ENCODE measurements at places on chromosomes 12 and 14.

DNA sequence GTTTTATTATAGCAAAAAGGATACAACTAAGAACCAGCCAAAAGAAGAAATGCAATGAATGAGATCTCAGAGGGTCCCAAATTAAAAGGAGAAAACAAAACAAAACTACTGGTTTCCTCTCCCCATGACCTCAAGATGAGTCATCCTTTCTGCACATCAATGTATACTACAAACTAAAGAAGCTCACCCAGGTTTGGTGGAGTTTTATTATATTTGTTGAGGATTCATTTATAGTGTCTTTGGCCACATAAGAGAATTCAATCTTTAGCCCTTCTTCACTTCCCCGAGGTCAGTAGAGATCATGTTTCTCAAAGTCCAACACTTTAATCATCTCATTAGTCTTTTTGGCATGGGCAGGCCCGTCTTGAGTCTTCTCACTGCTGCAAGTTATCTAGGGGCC is 210.6 kb downstream of the SLC6A15 start:
- no peak for DNase-seq

DNA sequence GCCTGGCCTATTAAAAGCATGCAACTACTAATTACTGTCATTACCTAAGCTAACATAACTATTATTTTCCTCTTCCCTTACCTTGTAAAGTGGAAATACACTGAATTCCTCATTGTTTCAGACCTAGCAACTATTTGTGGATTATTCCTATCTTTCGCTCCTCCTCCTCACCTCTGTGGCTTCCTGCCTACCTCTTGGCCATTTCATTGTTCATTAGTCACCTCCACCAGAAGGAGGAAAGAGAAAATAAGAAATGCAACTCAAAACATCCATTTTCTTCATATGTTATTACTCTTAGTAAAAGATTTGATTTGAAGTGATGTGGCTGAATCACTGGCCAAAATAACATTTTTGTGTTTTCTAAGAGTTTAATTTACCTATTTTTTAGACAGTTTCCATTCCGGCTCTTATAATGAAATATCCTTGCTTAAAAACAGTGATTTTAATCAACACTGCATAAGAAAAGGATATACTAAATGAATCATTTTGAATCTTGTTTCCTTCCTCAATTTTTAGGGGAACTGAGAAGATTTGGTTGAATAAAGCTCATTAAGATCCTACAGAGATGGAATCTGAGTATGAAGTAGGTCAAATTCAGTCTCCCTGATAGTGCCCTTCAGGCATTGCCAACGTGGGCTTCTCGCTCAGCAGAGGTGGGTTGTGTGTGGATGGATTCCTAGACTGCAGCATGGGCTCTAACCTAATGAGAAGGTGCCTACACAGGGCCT is 27.6 kb upstream of the ARHGAP5 start:
- no peak for DNase-seq

- no peak for DNase-seq
These were observed 7.8 kb downstream of the ACVRL1 start for GRCh38 chr12:51915003-51915625.

DNA sequence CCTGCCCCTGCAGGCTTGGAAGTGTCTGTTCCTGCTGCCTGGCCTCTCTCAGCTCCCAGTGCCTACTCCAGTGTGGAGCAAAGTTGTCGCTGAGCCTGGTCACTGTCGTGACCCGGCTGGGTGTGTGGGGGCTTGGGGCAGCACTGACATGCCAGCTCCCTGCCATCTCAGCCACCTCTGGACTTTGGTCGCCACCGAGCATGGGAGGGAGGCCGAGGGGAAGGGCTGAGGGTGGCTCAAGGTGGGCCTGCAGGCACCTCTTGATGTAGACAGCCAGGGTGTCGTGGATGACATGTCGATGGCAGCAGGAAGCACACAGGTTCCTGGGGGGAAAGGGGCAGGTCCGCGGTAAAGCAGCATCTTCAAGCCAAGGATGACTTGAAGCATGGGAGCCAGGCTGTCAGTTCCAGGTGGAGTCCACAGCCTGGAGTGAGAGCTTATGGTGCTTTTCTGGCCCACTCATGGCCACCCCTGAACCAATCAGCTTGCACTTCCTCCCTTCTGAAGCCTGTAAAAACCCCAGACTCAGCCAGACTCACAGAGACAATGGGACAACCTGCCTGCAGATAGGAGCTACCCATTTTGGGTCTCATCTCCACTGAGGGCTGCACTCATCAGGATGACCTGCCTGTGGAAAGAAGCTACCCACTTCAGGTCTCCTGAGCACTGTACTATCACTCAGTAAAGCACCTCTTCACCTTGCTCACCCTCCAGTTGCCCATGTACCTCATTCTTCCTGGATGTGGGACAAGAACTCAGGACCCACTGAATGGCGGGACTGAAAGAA is 210.1 kb downstream of the MON2 start:
- DNase-seq = no peak

DNA sequence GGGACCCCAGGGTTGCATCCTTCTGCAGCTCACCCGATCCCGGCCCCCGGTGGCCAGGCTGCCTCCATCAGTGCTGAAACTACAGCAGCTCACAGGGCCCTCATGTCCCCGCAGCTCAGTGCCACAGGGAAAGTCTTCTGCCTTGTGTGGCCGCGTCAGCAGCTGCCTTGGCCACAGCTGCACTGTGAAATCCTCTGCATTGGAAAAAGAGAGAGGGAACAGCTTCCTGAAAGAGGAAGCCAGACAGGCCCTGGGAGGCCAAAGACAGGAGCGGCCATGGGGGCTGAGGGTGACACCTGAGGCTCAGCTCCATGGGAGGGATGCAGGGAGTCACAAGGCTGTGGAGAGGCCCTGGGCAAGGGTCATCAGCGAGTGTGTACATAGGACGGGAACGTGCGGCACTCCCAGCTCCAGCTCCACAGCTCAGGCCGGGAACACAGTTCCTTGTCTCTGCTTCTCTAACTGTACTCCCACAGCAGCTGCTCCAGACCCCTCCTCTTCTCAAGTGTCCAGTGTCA is 32.7 kb downstream of the PARP2 start:
- DNase-seq = no peak

DNA sequence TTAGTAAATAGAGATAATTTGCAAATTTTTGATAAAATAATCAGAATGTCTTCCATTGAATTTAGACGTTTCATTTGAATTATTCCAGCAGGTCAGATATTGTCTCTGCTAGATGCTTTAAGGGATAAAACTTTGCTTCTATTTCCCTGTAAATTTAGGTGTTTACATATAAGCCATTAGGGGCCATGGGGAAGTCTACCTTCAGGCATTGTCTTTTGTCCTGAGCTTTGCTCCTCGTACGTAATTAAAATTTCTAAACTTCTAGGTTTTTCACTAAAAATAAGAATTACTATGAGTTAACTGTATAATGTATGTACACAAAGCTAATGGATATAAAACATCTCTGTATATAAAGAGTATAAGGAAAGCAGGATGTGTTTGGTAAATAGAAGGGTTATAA is 24.1 kb upstream of the CD69 start:
- no peak for DNase-seq

DNA sequence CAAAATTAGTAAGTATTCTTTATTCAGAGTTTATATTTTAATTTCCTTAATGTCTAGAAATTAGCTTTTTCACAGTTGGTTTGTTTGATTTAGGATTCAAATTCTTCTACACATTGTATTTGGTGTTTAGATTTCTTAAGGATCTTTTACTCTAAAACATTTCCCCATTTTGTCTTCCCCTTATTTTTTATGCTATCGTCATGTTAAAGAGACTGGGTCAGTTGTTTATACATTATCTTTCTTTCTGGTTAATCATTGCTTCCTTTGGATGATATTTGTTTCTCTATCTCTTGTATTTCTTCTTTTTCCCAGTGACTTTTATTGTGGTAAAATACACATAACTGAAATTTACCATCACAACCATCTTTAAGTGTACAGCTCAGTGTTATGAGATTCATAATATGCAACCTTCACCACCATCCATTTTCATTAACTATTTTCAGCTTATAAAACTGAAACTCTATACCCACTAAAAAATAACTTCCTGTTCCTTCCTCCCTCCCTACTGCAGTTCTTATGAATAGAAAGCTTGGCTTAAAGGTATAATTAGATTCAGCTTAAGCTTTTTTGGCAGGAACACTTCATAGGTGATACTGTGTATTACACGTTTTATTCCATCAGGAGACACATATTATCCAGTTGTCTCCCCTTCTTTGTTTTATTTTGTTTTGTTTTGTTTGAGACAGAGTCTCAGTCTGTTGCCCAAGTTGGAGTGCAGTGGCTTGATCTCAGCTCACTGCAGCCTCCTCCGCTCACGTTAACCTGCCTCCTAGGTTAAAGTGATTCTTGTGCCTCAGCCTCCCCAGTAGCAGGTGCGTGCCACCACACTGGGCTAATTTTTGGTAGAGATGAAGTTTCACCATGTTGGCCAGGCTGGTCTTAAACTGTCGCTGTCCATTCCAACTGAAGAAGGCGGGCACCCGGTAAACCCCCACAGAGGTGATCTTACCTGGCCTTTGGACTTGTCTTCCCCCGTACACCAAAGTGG is 45.0 kb downstream of the NOPCHAP1 start:
- no peak for DNase-seq

DNA sequence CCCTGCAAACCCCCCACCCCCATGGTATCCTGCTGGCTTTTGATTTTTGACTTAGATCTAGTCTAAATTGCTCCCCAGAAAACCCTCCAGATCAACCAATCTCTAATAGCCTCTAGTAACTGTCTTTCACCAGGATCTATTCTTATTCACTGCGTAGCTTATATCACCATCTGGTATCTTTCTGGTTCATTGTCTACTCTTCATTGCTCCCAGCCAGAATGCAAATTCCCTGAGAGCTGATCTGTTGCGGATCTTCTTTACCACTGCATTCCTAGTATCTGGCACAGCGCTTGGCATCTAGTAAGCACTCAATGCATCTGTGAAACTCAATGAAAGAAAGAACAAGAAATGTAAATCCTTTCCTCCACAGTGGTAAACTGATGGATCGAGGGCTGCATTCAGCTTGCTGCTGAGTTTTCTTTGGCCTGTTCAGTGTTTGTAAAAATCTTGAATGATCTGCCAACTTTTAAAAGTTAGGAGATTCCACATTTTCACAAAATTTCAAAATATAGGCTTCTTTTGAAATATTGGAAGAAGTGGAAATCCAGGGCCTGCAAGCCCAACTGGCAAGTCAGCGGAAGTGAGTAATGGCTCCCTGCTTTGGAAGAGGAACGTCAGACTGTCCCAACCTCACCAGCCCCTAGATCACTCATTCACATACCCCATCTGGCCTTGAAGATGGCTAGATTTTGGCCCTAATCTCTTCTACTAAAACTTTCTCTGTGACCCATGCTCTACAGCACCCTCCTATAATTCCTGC is 274.2 kb downstream of the SSPN start:
- DNase-seq = no peak

DNA sequence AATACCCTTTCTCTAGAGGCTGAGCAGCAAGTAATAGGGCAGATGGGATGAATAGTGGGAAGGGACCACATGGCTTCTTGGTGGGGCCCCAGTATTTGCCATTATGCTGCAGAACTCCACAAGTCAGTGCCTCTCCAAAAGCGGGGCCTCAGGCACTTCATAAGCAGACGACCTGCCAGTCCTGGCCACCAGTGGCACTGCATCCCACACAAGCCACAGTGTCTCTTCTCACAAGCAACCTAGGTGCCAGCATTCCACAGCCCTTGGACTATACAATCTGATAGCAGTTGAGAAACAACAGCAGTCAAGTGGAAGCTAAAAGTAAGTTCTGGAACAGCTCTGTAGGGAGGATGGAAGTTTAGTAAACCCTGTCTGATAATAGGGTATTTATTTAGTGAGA is 4.2 kb upstream of the SLC8A3 start:
- peak; percentile 2 for DNase-seq

DNA sequence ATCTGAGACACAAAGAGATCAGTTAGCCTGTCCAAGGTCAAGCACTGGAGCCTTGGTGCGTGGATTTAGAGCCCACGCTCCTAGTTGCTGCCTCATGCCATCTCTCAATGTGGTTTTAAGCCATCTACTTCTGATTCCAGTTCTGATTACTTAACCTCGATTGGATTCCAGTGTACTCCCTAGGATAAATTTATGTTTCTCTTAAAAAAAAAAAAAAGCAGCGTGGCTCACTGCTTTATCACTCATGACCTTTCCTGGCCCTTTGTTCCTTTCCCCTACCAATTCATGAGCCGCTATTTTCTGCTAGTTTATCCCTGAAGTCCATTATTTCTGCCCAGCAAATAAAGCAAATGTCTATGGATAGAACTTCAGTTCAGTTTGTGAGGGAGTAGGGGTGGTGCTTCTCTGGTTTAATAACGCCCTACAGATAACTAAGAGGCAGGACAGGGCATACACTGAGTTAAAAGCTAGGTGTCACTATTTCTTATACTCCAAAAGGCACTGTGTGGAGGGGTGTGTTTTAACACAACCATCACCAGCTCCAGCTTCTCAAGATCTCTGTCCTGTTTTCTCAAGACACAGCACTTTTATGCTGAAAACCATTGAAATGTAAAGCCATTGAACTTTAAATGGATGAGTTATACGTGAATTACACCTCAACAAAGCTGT is 9.8 kb upstream of the PARP11 start:
- DNase-seq = no peak

GRCh38 chr14:51446771-51447170 is 204.9 kb upstream of the FRMD6 start:
- no peak for DNase-seq

- DNase-seq = no peak
These were observed 315.2 kb upstream of the G2E3 start for GRCh38 chr14:30243805-30244204.

- no peak for DNase-seq
These were observed 42.1 kb downstream of the TMTC1 start for GRCh38 chr12:29741342-29742241.

- no peak for DNase-seq
These were observed 11.2 kb downstream of the FAR2 start for GRCh38 chr12:29160230-29160629.

- no peak for DNase-seq
These were observed 54.8 kb upstream of the DYRK2 start for GRCh38 chr12:67593461-67594330.

DNA sequence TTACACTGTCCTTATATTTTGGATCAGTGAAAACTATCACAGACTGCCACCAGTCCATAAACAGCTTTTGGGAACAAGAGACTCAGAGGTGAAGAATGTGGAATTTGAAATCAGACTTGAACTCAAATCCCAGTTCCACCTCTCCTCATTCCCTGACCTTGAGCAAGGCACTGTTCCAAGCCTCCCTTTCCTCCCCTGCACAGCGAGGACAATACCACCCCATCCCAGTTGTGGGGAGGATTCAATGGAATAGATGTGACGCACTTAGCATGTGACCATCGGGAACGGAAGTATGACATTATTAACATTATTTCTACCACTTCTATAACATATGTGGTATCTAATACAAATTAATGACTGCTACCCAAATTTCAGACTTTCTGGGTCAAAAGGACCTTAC is 63.5 kb downstream of the DPF3 start:
- no peak for DNase-seq

- DNase-seq = no peak
These were observed 57.0 kb downstream of the PHLDA1 start for GRCh38 chr12:75974323-75975187.

GRCh38 chr12:124720004-124720680 is 143.5 kb downstream of the SCARB1 start:
- DNase-seq = no peak

- DNase-seq = no peak
These were observed 509.1 kb downstream of the VRK1 start for GRCh38 chr14:97306133-97306759.

GRCh38 chr14:68814539-68815297 is 21.9 kb upstream of the ZFP36L1 start:
- DNase-seq = peak; percentile 40

- no peak for DNase-seq
These were observed 19.9 kb downstream of the ZNF605 start for GRCh38 chr12:132936163-132936562.
